GM19239 (cell line): ENCODE measurements at places on chromosomes 6 and 20.

GRCh38 chr6:63307581-63308246, 12.1 kb downstream of the LGSN start:
- DNase-seq: peak; percentile 8

DNA sequence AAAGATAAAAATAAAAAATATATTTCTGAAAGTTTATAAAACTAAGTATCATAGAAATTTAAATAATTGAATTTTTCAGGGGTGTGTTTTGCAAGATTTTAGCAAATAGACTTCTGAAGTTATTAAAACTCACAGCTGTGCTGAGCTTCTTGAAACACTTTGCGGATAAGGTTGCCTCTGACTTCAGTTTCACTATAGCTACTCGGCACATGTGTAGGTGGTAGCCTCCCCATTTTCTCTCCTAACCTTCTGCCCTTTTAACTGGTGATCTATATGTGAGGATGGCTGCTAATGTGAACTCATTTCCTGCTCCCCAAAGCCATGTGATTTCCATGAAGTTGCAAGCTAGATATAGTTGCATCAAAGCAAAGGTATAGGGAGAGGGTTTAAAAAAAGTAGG, 129.3 kb upstream of the STMND1 start:
- DNase-seq: no peak

GRCh38 chr6:150866147-150866990, 867 bp downstream of the MTHFD1L start:
- peak; percentile 88 for DNase-seq

DNA sequence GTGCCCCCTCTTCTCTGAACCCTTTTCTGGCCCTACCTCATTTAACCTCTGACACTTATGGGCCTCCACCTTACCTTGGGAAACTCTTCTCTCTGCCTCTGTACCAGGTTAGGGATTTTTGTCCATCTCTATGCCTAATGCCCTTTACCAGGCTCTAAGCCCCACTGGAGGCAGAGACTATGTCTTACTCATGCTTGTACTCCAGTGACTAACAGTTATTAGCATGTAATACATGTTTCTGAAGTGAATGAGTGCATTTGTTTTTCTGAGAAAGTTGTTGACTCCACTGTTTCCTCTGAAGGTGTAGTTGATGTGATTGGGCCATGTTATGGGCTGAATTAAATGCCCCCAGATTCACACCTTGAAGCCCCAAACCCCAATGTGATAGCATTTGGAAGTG, 234.3 kb downstream of the PACRG start:
- no peak for DNase-seq

- no peak for DNase-seq
Measured at GRCh38 chr6:169243186-169243585, 10.5 kb downstream of the THBS2 start.

DNA sequence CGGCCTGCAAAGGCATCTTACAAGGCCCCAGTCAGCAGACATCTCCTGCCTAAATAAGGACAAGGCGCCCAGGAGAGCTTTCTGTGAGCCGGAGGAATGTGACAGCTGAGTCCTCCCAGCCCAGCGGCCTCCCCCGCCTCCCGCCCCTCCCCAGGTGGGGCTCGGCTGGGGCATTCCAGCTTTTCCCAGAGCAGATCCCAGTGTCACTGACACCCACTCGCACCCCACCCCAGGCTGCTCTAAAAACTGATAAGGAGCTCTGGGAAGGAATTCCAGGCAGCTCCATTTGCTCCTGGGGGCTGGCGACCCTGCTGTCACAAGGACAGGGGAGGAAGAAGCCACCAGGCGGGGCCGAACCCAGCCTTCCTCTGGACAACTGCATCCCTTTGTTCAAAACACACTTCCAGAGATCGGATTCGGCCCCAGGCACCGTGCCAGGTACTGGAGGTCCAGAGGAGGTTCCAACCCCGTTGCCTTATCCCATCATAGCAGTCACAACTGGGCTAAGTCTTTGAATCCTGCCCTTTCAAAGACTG, 49.7 kb downstream of the JPH2 start:
- DNase-seq: no peak

- DNase-seq: no peak
Measured at GRCh38 chr6:15893556-15894253, 230.9 kb upstream of the DTNBP1 start.

DNA sequence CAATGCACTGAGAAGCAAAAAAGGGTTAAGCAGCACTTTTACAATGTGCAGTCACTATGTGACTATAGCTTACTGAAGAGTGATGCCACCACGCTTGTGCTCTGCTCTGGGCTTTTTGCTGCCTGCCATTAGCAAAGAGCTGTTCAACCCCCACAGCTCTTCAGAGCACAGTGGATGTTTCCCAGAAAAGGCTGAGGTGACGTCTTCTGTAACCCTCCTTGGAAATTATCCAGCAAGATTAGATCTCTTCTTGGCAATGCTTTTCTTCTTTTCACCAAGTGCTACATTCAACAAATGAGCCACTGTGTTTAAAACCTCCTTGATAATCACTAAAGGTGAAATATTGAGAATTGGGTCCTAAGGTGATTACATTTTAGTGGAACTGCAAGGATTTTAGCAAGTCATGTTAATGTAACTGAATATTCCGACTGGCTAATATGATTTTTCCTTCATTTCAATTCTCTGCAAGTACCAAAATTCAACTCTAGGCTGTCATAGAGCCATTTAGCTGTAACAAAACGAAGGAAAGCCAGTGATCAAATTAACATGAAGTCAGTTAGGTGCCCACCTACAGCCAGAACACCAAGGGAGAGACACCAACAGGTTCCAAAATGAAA, 34.9 kb downstream of the ELOVL5 start:
- no peak for DNase-seq

GRCh38 chr20:59782986-59783640, 150.3 kb downstream of the SYCP2 start:
- DNase-seq: peak; percentile 63

DNA sequence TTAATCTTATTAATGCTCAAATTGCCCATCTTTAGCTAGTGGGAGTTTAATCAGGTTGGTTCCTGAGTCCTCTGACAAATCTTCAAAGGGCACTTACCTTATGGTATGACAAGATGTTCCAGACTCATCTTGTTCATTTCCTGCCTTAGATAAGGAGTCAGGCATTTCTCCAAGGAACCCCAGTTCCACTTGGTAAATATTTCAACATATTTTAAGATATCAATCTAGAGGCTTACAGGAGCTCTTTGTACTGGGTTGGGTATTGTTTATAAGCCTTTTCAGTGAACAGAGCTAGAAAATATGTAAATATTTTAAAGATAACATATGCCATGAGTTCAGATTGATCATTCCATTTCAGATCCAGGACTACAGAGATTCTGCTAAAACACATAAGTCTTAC, 159.8 kb downstream of the RCAN2 start:
- no peak for DNase-seq

GRCh38 chr6:16486661-16487060, 248.3 kb downstream of the GMPR start:
- no peak for DNase-seq

DNA sequence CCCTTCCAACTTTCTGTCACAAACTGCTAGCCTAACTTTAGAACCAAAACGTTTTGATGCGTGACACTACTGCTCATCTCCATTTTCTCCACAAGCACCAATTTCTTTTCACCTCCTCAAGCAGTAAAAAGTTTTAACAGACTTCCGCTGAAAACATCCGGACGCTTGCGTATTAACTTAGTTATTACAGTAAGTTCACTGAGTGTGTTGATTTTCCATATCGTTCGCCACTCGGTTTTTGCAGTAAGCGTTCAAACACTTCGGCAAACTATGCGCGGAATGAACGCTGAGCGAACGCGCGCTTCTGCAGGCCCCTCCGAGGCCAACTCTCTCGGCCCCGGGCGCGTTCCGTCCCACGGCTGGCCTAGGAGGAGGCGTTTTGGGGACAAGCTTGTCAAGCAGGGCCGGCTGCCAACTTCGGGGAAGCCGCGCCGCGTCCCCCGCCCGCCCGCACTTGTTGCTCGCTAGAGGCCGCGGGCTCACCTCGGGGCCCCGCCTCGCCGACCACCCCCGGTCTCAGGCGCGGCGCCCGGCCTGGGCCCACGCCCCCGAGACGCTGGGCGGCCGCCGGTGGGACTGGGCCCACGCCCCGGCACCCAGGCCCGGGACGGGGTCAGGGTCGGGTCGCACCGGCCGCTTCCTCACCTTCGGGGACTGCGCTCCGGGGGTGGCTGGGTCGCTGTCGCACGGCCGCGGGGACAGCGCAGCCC, 945 bp downstream of the PHF10 start:
- DNase-seq: peak; percentile 46

DNA sequence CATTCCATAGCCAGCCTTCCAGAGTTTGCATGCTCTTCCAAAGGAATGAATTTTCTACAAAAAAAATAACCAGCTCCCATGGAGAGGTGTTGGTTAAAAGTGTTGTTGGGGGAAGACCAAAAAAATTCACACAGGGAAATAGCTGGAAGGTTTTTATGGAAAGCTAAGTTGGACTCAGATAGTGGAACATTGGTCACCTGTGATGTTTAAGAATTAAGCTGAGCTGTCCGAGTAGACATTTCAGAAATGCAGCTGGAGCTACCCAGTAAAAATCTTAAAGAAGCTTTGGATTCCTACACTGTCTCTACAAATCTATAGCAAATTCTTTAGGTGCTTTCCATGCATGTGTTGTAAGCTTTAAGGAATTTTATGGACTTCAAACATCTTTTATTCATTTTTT, 155.5 kb downstream of the THBS2 start:
- DNase-seq: no peak

DNA sequence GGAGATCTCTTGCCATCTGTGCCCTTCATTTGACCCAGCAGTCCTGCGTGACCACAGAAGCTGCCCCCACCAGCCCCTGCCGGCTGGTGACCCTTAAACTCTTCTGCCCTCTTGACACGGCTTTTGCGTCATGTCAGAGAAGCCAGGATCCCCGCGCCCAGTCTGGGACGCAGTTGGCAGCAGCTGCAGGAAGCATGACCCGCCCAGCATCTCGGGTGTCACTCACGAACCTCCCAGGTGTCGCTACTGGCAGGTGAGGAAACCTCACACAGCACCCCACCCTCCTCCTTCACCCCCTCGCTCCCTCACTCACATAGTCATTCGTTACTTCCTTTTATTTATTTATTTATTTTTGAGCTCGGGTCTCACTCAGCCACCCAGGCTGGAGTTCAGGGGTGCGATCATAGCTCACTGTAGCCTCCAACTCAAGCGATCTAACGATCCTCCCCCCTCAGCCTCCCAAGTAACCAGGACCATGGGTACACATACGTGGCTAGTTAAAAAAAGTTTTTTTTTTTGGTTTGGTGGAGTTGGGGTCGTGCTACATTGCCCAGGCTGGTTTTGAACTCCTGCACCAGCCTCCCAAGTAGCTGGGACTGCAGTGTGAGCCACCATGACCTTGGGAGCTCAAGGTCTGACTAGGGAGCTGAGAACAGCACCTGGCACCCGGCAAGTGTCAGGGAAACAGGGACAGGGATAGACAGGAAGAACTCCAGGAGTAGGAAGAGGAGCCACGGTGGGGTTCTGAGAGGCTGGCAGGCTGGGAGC, 14.1 kb upstream of the SPDEF start:
- no peak for DNase-seq

DNA sequence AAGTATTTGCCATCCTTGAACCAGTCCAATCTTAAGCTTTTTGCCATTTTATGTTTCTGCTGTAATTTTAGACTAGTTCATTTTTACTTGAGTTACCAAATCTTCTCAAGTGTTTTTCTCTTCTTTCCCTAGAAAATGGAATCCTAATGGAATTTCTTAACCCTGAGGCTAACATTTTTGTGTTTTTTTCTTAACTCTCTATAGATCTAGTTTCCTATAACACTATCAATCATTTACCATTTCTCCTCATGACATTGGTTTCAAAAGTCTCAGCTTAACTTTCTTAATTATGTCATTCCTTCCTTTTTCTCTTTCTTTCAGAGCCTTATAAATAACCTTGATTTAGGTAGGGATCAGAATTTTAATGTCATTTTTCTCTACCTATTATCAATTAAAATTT, 54.8 kb downstream of the SENP6 start:
- no peak for DNase-seq

DNA sequence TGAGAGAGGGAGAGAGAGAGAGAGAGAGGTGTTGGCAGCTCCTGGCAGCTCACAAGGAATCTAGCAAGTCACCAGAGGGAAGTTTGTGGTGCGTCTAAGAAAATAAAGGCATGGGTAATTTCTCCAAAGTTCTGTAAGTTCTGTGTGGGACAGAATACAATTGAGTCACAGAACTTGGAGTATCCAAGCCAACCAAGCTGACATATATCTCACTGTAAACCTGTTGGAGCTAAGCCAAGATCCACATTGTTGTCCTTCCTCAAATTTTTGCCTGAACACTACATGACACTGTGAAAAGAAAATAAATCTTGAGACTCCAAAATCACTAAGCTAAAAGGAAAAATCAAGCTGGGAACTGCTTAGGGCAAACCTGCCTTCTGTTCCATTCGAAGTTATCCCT, 436.7 kb downstream of the MEI4 start:
- no peak for DNase-seq

GRCh38 chr6:110815015-110815410, 256 bp downstream of the CDK19 start:
- DNase-seq: peak; percentile 9

GRCh38 chr6:52335576-52335975, 26.4 kb upstream of the PAQR8 start:
- no peak for DNase-seq

GRCh38 chr6:146300521-146300920, 243.1 kb upstream of the RAB32 start:
- DNase-seq: no peak

GRCh38 chr6:116783852-116784251, 18.3 kb upstream of the FAM162B start:
- DNase-seq: no peak
